Kidney tubule cell (primary cell): ENCODE measurements at places on chromosomes 4 and X.
A peak's percentile ranks its signal among the peaks of the same experiment; 100 is the strongest.

- DNase-seq = no peak
Measured at GRCh38 chrX:28180096-28180495, 198.8 kb upstream of the DCAF8L1 start.

DNA sequence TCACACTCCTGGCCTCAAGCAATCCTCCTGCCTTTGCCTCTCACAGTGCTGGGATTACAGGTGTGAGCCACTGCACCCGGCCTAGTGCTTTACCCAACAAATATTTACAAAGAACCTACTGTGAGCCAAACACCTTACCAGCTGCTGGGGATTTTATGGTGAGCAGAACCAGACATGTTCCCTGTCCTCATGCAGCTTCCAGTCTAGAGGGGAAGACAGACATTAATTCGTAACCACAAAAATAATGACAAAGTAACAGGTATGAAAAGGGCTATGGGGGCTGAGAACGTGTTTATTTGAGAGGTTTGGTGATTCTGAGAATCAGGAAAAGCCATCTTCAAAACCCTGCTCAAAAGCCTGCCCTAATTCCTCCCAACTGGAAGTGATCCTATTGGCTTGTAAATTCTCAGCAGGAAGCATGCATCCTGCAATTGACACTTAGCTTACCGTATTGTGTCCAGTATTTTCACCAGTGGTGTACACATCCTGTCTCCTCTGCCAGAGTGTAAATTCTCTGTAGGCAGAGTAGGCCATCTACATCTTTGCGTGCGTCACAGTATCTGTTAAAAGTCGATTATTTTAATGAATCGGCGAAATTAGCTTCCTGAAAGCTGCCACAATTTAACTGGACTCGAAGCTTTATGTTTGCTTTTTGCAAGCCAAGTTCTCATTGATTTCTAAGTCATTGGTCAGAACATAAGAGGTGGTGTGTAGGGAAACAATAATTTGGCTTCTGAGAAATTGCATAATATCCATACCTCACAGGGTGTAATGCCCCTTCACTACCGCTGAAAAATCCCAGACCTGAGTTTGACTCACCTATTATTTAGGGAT lies 67.0 kb downstream of the TMEM156 start:
- no peak for DNase-seq

GRCh38 chrX:37348231-37348970 lies 763 bp upstream of the PRRG1 start:
- peak; percentile 50 for DNase-seq

- peak; percentile 92 for DNase-seq
Measured at GRCh38 chr4:100106982-100107381, 83.3 kb downstream of the DDIT4L start.

DNA sequence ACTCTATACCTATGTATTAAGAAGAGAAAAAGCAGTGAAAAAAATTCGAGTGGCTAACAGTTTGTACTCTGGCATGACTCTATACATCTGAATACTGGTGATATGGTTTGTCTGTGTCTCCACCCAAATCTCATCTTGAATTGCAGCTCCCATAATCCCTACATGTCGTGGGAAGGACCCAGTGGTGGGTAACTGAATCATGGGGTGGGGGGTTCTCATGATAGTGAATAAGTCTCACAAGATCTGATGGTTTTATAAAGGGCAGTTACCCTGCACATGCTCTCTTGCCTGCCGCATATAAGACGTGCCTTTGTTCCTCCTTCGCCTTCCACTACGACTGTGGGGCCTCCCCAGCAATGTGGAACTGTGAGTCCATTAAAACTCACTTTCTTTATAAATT lies 70.4 kb downstream of the LRBA start:
- no peak for DNase-seq
